ENCODE measurements at places on chromosomes 7 and 10.

DNA sequence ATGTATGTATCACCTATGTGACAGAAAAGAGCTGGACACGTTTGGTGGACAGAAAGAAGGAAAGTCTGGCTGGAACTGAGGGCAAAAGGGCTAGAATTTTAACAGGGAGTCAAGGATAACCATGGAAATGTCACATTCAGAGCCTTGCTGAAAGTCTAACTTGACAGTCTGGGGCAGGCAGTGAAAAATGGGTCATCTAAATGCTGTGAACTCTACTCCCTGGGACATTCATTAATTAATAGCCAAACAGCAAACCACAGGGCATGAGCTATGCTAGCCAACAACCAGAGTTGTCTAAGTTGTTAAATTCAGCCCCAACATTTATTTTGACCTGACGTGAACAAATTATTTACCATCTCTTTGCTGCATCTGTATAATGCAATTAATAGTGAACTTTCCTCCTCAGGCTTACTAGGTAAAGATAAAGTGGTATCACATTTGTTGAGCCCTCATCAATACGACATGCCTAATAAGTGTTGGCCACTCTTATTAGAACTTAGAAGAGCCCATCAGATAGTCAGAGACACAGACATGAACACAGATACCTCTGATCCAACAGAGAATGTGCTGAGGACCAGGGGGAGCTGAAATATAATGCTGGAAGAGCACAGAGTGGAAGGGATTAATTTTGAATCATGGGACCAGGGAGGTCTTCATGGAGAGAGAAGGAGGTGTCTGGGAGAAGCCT is 109.9 kb downstream of the SORCS1 start:
- no peak for DNase-seq

GRCh38 chr10:6958711-6959110 is 378.6 kb upstream of the PRKCQ start:
- DNase-seq: no peak

- DNase-seq: peak; percentile 91
Measured at GRCh38 chr7:158811461-158811860, 17.8 kb downstream of the ESYT2 start.

GRCh38 chr10:109427411-109427810 is 495.9 kb downstream of the XPNPEP1 start:
- peak; percentile 17 for DNase-seq

DNA sequence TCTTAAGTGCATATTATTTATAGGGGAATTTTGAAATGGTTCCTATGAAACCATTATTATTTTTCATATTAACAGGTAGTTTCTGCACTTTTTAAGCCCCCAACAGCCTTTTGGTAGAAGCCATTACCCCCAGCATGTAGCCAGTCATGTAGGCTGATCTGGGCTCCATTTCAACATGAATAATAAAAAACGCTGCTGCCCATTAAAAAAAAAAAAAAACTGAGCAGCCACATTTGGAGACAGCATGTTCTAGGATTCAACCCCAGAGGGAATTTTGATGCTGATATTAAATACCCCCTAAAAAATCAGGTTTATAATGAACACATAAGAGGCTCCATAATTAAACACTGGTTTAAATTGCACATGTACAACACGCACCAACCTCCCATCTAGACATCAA is 181.3 kb downstream of the RTKN2 start:
- DNase-seq: no peak

GRCh38 chr7:112383671-112384417 is 66.4 kb upstream of the IFRD1 start:
- DNase-seq: no peak

GRCh38 chr7:30246392-30246791 is 38.0 kb upstream of the ZNRF2 start:
- DNase-seq: no peak
